ENCODE measurements at places on chromosomes 7 and 10.

DNA sequence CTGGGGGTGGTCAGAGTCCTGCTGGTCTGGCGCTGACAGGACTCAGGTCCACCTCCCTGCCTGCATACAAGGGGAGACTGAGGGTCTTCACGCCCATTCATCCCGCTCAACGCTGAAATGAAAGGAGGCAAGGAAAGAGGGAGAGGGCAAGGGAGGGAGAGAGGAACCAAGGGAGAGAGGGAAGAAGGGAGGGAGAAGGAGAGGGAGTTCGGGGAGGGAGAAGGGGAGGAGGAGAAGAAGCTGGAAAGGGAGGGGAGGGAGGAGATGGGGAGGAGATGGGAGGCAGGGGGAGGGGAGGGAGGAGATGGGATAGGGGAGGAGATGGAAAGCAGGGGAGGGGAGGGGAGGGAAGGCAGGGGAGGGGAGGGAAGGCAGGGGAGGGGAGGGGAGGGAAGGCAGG is 69.4 kb upstream of the INPP5A start:
- DNase-seq: no peak

DNA sequence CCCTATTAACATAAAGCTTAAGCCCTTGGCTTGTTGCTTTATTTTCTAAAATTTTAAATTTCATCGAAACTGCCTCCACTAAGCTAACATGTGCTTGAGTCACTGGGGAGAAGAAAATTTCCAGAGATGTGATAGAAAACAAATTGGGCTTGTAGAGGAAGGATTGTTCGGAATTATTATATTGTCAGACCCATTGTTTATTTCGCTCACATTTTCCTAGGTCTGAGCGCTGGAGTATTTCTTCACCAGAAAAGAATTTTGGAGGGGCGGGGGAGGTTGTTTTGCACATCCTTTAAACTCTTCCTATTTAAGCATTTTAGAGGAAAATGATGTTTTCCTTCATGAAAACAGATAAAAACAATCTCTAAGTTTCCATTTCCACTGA is 29.1 kb downstream of the CELF2 start:
- DNase-seq: no peak

GRCh38 chr7:43044511-43044910 is 67.9 kb upstream of the HECW1 start:
- no peak for DNase-seq

- no peak for DNase-seq
These were observed 62.6 kb downstream of the CACNB2 start for GRCh38 chr10:18202680-18203460.

Data from stimulated activated CD4-positive, alpha-beta T cell treated with anti-CD3 and anti-CD28 coated beads, Interleukin-4, amount 100 ng/mL, for 4 hours (primary cell).